ENCODE measurements at places on chromosomes 2 and 18. TPM values are rescaled to one million over a fixed set of nuclear protein-coding genes. Genes with fewer than 3 reads are reported as not detected.

GRCh38 chr18:32319084-32319483 lies 129.2 kb downstream of the MEP1B start:
- no peak for DNase-seq

- no peak for DNase-seq
Observed at GRCh38 chr2:238158509-238159070, at the start of gene ERFE. Gene ERFE, plus strand, starts transcription at chr2:238158970. Its CDS starts 38 bp downstream, at chr2:238159008.

DNA sequence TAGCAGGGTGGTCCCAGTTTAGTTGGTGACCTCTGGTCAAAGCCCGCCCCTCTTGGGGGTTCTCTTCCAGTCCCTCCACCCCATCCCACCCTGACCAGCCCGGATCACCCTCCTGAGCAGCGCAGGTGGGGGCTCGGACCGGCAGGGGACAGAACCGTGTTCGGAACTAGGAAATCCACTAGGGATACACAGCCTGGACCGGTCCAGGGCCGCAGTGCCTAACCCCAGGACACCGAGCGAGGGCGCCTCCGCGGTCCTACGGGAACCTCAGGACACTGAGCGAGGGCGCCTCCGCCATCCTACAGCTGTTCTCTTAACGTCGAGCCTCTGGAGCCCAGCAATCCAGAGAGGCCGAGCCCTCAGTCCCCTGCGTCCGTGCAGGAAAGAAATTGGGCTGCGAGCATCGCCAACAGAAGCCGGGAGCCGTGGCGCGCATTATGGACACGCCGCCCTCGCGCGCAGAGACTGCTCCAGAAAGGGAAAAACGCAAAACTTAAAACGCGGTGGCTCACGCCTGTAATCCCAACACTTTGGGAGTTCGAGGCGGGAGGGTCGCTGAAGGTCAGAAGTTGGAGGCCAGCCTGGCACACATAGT lies 8.5 kb downstream of the RAX start:
- DNase-seq = no peak

DNA sequence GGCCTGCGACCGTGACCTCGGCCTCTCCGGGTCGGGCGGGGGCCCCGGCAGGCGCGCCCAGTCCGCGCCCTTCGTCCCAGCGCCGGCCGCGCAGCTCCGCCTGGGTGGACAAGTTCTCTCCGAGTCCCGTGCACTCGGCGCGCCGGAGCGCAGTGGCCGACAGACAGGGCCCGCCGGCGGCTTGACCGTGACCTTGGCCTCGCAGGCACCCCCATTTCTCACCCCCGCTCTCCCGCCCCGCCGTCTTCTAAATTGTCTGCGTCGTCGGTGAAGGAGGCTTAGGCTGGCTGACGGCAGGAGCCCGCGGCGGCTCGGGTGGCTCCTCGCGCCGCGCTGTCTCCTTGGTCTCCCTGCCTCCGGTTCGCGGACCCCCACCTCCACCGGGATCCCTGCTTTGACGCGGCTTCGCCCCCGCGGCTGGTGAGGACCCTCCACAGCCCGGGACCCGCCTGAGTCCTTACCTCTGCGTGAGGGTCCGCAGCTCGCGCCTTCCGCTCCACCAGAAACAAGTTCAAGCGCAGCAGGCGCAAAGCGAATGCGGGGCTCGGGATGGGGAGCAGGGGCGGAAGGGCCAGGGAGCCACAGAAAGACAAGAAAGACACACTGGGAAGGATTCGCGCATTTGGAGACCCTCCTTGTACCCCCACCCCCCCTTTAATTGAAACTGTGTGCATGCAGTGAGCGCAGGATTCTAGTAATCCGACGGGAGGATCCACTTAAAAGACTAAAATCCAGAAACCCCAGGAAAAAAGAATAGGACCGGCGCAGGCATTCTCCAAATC lies 4.0 kb downstream of the PTGR3 start:
- no peak for DNase-seq

NT5DC4 gene
- total RNA-seq = not detected

- DNase-seq = no peak
Observed at GRCh38 chr18:2180586-2180985, 390.7 kb downstream of the METTL4 start.

DNA sequence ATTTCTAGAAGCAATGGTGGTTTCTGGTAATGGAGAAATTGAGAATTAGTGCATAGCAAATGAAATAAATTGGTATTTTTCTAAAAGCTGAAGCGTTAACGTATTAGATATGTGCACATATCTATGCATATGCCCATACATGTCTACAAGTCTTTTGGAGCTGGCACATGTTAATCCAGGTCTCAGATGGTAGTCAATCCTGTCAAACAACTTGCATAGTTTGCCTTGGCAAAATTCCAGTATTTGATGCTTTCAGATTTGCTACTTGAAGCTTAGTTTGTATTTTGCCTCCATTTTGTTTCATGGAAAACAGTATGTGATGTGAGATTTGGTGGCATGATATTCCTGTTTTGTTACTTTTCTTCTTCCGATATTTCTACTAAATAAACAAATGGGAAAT lies 304.6 kb downstream of the PARD3B start:
- no peak for DNase-seq

- no peak for DNase-seq
Observed at GRCh38 chr18:77784759-77785379, 535.2 kb downstream of the GALR1 start.

DNA sequence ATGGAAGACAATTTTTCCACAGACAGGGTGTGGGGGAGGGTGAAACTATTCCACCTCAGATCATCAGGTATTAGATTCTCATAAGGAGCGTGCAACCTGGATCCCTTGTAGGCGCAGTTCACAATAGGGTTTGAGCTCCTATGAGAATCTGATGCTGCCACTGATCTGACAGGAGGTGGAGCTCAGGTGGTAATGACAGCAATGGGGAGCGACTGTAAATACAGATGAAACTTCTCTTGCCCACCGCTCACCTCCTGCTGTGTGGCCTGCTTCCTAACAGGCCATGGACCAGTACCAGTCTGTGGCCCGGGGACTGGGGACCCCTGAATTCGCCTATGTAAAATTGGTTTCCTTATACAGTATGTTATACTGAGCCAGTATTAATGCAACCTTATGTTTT lies 27.3 kb upstream of the E2F6 start:
- DNase-seq = no peak

Measured in Right ventricle myocardium inferior (tissue), 1 donor.